ENCODE measurements at places on chromosomes 6 and 20.

DNA sequence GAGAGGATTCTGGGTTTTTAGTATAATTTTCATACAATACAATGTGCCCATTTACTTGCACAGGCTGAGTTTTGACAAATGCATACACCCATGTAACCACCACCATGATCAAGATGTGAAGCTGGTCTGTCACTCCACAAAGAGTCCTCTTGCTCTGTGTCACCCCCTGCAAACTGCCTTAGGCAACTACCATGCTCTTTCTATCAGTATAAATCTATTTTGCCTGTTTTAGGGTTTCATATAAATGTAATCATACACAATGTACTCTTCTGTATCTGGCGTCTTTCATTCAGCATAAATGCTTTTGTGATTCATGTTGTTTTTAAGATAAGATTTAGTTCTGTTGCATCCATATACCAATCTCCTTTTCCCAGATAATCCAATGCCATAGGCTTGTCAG lies 181.9 kb upstream of the KCNG1 start:
- DNase-seq = no peak

GRCh38 chr6:123619156-123619555 lies 17.6 kb downstream of the TRDN start:
- no peak for DNase-seq

GRCh38 chr6:41706876-41707564 lies 28.4 kb downstream of the TFEB start:
- no peak for DNase-seq

- DNase-seq = no peak
Observed at GRCh38 chr6:107658920-107659865, 164.9 kb downstream of the SCML4 start.

- no peak for DNase-seq
Observed at GRCh38 chr6:34149831-34150400, 4.0 kb upstream of the GRM4 start.

DNA sequence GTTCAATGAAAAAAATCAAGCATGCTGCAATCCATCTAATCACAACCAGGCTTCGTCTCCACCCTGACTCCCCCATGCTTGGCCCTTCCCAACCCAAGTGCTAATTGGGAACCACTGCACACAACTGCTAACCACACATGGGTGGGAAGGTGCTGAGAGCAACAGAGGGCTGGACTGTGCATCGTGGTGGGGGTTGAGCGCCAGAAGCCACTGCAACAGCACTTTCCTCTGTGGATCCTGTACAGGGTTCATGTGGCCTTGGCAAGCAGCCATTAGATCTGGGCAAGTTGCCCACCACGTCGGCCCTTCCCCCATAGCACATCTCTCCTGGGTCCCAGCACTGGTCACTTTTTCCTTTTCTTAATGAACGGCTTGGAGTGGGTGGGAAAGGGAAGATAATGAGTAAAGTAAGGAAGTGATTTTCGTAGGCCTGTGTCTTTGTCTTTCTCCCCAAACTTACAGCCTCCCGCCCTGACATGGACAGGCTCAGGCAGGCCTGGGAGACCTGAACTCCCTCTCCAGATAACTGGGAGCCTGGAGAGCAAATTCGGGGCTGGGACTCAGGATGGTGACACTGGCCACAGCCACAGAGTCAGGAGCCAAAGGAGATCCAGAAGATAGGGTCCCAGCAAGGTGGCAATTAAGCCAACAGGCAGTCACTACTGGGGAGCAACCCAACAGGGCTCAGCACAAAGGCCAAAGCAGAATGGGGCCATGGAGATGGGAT lies 34.4 kb upstream of the MRPS10 start:
- no peak for DNase-seq

DNA sequence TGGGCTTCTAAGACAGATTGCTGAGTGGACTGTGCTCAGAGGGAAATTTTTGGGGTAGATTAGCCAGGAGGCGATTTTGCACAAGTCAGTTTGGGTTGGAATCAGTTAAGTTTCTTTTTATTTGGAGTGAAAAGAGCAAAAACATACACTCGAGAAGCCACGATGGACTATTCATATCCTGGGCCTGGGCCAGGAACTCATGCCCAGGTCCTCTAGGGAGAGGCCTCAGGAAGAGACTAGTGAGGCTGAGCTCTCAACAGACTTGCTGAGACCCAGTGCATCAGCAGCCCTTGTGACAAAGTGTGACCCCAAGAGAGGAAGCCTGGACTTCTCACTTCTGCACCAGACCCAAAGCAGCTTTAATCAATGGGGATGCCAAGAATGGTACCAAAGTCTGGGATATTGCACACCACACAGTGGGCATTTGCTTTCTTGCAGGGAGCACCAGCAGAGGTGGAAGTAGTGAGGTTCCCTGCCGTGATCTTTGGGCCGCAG lies 61.6 kb upstream of the MAFB start:
- no peak for DNase-seq

DNA sequence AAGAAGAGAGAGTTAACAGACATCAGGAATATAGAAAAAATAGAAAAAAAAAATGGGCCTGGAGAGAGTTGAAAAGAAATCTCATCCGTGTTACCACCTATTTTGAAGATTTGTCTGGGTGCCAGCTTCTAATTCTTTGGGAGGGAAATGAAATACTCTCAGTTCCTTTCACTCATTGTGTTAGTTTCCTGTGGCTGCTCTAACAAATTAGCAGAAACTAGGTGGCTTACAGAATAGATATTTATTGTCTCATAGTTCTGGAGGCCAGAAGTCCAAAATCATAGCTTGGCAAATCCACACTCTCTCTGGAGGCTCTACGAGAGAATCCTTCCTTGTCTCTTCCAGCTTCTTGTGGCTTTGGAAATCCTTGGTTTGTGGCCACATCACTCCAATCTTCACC lies 225.1 kb upstream of the BTBD3 start:
- no peak for DNase-seq

DNA sequence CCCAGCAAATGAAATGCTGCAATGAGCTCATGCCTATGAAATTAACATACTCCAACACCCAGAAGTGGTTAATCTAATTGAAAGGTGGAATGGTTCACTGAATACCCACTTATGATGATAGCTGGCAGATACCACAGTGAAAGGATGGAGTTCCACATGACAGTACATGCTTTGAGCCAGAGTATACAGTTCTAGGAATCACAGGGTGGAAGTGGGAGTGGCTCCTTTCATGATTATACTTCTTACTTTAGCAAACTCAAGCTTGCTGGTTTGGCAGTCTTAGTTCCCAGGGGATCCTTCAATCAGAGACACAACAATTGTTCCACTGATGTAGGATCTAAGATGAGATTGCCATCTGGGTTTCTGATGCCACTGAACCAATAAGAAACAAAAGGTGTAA lies 21.5 kb downstream of the CD164 start:
- no peak for DNase-seq

DNA sequence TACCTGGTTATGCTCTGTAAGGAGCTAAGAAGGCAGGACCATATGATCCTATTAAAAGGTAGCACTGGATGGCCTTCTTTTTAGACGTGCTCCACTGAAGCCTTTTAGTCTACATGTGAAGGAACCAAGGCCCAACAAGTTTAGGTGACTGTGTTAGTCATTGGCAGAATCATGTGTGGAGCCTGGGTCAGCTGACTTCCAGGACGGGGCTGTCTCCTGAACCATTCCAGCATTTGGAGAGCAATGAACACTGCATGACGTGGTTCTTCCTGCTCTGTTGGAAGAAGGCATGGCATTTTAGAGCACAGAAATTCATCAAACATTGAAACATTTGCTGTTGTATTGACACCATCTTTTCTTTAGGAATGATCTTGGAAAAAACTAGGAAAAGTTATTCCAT lies 87.8 kb upstream of the TIAM2 start:
- DNase-seq = no peak

DNA sequence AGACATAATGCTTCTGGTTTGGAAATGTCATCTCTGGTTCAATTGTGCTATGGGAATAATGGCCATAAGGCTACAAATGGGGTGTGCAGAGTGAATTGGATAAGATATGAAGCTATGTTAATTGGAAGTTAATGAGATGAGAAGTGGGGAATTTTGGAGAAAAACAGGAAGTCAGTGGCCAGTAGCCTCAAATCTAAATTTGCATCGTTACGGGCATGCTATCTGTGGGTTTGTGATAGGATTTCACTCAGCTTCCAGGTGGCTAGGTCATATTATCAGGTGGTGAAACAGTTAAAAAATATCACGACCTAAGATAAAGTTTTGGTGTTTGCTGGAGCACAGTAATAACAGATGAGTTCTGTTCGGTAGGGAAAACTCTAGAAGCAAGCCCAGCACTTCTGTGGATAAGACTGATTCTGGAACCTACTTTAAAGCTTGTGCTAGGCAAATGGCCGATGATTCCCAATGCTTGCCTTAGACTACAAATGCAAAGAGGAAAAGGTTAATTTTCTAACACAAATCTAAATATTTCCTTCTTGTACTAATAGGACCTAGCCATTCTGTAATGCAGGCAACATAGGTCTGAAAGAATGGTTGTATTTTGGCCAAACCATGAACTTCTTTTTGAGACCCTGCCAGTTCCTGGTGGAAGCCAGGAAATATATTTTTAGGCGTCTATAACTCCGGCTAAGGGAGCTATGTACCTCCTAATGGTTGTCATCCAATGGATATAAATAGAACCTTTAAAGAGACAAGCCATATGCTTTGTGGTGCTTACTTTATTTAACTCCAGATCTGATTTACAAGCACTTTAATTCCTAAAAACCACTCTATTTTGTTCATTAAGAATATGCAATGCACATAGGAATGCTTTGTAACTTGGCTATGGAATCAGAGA lies 111.0 kb downstream of the PLCB1 start:
- no peak for DNase-seq

DNA sequence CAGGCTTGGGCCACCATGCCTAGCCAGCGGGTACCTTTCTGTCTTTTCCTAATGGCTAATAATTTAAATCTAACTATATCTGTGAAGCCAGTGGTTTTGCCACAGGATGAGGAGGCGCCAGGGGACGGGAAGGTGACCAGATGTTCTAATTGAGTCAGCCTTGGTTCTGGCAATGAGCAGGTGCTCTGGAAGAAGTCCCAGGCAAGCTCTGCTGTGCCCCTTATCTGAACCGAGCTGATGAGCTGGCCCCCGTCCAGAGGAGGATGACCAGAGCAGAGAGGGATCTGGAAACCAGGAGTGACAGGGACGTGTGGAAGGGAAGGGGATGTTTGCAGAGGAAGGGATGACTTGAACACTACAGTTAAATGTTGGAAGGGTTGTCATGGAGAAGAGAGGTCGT lies 46.7 kb downstream of the SLC35D3 start:
- DNase-seq = no peak

- DNase-seq = no peak
Observed at GRCh38 chr6:130811932-130812331, 15.3 kb upstream of the SMLR1 start.

- DNase-seq = no peak
Observed at GRCh38 chr6:7172649-7173048, 64.9 kb downstream of the RREB1 start.

DNA sequence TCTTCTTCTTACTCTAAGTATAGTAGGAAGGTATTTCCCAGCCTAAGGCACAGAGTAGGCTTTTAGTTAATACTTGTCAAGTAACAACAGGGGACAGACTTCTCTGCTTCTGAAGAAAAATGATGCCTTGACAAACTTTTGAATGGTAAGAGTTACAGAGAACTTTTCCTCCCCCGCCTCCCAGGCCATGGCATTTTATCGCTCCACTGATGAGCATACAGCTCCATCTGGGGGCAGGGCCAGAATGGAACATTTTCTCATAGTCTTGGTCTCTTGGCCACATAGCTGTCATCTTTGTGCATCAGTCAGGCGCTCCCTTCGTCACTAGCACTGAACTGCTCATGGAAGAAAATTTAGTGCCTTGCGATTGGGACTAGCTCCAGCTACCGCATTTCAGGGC lies 1066.8 kb upstream of the CITED2 start:
- DNase-seq = no peak

- DNase-seq = no peak
Observed at GRCh38 chr6:106085692-106085983, 498 bp upstream of the PRDM1 start.

DNA sequence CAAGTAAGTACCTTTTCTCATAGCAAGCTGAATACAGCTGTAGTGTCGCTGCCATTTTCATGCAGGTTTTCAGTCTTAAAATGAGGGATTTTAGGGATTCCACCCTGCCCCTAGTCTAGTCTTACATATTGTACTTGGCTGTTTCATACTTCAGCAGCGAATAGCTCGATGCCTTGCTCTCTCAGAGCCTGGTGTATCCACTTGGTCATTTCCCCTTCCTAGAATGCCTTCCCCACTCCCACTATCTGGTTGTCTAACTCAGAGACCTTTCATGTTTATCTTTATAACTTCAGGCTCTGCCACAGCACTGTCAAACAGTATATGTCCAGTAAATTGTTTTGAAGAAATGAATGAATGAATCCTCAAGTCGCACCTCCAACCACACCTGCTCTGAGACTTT lies 21.1 kb upstream of the IPCEF1 start:
- DNase-seq = no peak

GRCh38 chr6:80226151-80226550 lies 119.7 kb downstream of the BCKDHB start:
- DNase-seq = no peak

GRCh38 chr6:84082689-84083265 lies 49.2 kb downstream of the MRAP2 start:
- no peak for DNase-seq

- no peak for DNase-seq
Observed at GRCh38 chr6:53813096-53813495, 18.3 kb downstream of the LRRC1 start.

DNA sequence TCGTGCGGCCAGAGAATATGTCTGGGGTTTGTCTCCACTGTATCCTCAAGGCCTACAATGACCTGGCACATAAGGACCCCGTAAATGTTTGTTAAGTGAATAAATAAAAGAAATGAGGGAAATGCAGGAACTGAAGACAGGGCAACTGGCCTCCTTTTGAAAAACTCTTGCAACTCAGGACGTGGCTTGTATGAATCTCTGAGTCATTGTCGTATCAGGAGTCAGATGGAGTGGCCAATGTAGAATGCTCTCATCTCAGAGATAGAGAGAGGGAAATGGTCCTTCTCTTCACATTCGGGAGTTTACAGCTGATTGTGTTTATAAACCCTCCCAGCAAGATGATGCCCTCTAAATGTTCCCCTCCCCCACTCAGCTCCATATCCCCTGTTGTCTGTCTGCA lies 57.1 kb downstream of the UST start:
- DNase-seq = no peak

All from NCI-H1048 (cell line).